Daoy (cell line): ENCODE measurements at places on chromosomes 1 and 21. TPM values are rescaled to one million over a fixed set of nuclear protein-coding genes. Genes with fewer than 3 reads are reported as not detected.

The OR2L5 gene
- total RNA-seq, result not detected in 2 replicates

DNA sequence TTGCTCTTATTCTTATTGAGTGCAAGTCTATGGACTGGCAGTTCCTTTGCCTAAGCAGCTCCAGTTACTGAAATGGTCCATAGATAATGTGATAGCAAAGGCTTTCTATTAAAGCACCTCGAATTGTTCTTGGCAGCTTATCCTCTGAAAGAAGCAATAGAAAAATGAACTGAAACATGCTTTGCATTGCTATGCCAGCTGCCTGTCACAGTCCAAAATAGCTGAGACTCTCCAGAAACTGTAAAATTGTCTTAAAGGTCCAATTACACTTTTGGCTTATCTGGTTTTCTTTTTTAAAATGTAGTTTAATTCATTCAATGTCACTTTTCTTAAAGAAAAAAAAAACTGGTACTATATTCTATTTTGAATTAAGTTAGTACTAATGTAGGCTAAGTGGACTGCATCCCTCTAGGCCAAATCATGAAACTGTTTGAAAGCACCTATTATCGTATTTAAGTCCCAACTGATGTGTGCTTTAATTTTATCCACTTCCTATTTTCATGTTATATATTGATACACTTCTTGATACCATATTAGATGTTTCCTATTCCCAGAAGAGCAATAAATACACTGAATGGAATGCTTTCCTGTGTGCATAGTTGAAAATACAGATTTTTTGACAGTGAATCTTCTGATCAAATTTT, 208.0 kb upstream of the DEPDC1 start:
- DNase-seq, result no peak

- no peak for DNase-seq
Observed at GRCh38 chr1:43220905-43221778, 48.6 kb upstream of the TMEM125 start.

DNA sequence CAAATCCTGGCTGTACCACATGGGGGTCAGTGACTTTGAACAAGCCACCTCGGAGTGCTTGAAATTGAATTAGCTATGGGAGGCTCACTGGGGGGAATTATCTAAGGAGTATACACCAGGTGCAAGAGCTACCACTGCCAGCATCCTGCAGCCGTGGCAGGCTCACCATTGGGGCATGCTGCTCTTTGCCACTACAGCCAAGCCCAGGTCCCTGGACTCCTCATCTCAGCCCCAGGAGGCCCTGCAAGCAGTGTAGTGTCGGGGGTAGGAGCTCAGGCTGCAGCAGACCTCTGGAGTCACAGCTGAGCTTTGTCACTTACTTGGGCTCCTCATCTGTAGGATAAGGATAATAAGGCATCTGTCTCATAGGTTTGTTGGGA, 35.3 kb downstream of the ACOT11 start:
- DNase-seq, result no peak

GRCh38 chr1:177925006-177925405, 44.9 kb downstream of the SEC16B start:
- DNase-seq, result no peak

The PRDX6 gene
- total RNA-seq, result 546 and 627 TPM in 2 replicates
